ENCODE measurements at places on chromosomes 5 and 9.

DNA sequence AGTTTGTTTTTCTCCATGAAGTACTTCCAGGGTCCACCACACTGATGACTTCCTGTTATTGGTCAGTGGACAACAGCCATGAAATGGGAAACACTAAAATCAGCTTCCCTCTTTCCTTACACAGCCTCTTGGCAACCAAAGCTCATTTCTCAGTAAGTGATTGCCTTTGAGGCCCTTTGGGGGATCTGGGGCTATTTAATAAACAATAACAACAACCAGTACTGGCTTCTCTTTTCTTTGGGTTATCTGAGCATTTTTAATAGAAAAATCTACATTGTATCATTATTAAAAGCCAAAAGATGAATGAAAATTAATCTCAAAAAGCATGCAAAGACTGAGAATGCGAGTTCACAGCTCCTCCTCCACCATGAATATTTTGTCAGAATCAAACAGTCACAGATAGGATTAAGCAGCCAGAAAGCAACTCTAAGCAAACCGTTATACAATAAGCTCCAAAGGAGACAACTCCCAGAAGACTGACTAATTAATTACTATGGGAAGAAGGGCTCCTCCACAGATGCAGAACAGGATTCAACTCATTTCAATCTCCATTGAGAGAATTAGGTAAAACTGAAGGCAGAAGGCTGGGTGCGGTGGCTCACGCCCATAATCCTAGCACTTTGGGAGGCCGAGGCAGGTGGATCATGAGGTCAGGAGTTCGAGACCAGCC, 68.3 kb downstream of the SERINC5 start:
- no peak for DNase-seq

DNA sequence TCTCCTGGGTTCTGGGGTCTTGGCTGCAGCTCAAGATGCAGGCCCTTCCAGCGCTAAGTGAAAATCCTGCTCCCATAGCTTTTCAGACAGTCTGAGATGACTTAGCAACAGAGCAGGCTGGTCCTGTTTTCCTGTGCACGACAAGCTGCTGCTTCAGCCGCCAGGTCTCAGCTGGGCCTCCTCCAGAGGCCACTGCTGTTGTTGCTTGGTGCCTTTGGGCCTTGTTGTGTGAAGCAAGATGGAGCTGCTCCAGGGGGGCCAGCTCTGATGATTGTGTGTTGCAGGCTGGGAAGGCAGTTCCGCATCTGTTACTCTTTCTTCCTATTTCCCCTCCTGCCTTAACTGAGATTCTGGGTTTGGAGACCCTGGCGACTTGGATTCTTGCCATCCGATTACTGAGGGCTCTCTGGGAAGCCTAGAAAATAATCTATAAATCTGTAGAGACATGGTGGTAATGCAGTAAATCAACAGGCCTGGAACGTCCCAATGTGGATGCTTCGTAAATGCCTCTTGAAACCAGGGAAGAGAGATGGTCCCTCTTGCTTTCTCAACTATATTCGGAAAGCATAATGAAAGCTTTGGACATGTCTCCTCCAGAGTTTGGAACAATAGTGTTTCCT, 3.2 kb downstream of the MAP1B start:
- peak; percentile 41 for DNase-seq

- no peak for DNase-seq
These were observed 56.2 kb upstream of the ABCA1 start for GRCh38 chr9:104984121-104984520.

DNA sequence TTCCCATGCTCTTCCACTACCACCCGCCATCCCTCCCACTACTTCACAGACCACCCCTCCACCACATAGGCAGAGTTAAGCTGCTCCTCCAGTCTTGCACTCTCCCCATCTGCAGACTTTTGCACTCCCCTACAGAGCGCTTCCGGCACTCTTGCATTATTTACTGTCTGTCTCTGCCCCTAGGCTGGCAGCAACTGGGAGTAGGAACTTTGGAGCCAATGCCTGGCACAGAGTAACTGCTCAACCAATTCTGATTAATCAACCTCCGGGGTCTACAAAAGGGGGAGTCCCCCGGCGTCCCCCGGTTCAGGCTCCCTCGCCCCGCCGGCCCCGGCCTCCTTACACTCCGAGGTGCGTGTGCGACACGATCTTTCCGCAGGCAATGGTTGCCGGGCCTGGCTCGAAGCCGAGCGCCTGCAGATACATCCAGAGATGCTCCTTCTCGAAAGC, 498 bp downstream of the HAUS6 start:
- DNase-seq = peak; percentile 42

GRCh38 chr5:14776602-14777001, 95.0 kb downstream of the ANKH start:
- no peak for DNase-seq

- DNase-seq = peak; percentile 87
These were observed 34.5 kb downstream of the TSTD2 start for GRCh38 chr9:97598461-97599288.

DNA sequence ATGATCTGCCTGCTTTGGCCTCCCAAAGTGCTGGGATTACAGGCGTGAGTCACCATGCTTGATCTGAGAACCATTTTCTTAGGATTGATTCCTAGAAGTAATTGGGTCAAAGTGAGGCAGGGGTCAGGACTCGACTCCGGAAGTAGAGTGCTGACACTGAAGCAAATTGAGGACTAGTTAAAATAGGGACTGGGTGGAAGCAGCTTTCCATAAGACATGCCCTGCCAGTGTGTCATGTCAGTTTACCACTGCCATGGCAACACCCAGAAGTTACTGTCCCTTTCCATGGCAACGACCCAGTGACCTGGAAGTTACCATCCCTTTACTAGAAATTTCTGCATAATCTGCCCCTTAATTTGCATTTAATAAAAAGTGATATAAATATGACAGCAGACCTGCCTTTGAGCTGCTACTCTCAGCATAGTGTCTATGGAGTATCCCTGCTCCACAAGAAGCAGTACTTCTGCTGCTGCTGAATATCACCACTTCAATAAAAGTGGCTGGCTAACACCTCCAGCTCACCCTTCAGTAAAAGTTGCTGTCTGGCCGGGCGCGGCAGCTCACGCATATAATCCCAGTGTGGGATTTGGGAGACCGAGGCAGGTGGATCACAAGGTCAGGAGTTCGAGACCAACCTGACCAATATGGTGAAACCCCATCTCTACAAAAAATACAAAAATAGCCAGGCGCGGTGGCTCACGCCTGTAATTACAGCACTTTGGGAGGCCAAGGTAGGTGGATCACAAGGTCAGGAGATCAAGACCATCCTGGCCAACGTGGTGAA, 47.8 kb upstream of the JADE2 start:
- DNase-seq = no peak

- no peak for DNase-seq
These were observed 599.9 kb downstream of the ISL1 start for GRCh38 chr5:51983161-51983560.

- no peak for DNase-seq
These were observed 31.7 kb upstream of the GAS1 start for GRCh38 chr9:86978922-86979474.

GRCh38 chr9:123739902-123740301, 190.0 kb downstream of the DENND1A start:
- no peak for DNase-seq

- no peak for DNase-seq
These were observed 28.9 kb upstream of the KCNN2 start for GRCh38 chr5:114332925-114333324.

DNA sequence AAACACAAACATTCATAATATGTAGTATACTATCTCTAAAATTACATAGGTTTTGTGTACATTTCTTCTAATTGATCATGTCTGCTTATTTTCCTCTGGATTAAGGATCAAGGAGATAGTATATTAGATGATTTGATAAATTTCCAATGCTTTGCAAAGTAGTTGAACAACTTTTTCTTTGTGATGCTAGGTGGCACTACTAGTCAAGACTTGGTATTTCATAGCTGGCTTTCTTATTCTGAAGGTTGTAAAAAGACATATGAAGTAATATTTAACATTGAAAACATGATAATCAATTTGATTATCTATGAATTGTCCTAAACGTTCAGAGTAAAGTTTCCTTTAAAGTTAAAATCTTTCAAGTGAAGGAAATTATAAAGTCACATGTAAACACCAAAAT, 106.1 kb upstream of the FGF10 start:
- no peak for DNase-seq

DNA sequence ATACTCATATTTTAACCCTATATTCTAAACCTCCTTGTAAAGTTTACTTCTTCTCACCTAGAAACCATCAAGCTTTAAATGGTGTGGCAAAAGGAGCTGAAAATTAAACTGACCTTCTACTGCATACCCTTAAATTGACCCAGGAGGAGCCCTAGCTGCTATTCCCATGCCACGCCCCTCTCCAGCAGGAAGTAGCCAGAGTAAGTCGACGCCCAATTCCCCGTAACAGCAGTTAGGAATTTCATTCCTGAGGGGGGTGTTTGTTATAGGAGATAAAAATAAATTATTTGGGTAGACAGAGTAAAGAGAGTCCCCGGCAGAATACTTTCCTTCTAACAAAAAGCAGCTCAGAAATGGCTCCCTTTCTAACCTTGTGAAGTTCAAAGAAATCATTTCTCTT, 111.8 kb upstream of the FAM174A start:
- no peak for DNase-seq

- DNase-seq = no peak
These were observed 461.0 kb downstream of the CCDC171 start for GRCh38 chr9:16013826-16014225.

Data from neural progenitor cell (in vitro differentiated cells).